Keratinocyte (primary cell): ENCODE measurements at places on chromosomes 13 and 19.

DNA sequence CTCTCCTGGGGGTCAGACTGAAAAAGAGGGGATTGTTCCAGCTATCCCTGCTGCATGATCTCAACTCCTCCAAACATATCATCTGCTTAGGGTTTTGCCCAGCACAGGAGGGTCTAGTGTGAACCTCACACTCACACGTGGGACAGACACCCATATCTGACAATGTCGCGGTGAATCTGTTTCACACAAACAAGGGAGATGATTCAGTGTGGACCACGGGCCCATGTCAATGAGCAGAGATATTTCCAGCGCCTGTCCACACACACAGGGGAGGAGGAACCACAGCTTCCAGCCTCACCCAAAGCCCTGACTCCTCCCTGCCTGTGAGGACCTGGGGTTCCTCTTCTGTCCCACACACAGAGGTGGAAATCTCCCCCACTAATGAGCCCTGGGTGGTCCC, 29.6 kb upstream of the KIR3DL3 start:
- no peak for DNase-seq
- H3K27ac ChIP-seq: no peak overlapping the region
- H3K27me3 ChIP-seq: no peaks in the 10 kb centered on the region
- H3K36me3 ChIP-seq: no peaks in the 10 kb centered on the region

DNA sequence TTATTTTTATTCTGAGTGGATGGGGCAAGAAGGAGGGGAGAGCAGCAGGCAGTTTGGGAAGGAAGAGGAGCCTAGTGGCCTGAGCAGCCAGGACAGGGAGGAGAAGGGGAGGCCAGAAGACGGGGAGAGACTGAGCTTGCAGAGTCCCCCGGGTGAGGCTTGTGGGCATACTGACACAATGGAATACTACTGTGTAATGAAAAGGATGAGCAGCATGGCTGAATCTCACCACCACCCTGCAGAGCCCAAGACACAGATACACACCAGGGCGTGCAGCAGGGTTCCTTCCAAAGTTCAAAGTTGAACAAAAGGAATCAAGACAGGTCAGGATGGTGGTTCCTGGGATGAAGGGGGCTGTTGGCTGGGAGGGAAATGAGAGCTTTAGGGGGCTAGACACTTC, 8.1 kb upstream of the SMG9 start:
- no peaks in the 10 kb centered on the region for H3K27me3 ChIP-seq
- H3K27ac ChIP-seq: no peak overlapping the region
- DNase-seq: no peak
- no peaks in the 10 kb centered on the region for H3K36me3 ChIP-seq

- no peak overlapping the region for H3K4me3 ChIP-seq
- H3K27ac ChIP-seq: no peak overlapping the region
- H3K4me1 ChIP-seq: no peaks in the 10 kb centered on the region
- no peaks in the 10 kb centered on the region for H3K27me3 ChIP-seq
- DNase-seq: no peak
- H3K36me3 ChIP-seq: no peaks in the 10 kb centered on the region
Observed at GRCh38 chr13:22936228-22936627, 244.6 kb upstream of the SGCG start.

- DNase-seq: no peak
- no peak overlapping the region for H3K4me3 ChIP-seq
- H3K36me3 ChIP-seq: no peaks in the 10 kb centered on the region
Observed at GRCh38 chr13:45817833-45818232, 33.7 kb downstream of the SIAH3 start.

- no peaks in the 10 kb centered on the region for H3K4me1 ChIP-seq
- H3K36me3 ChIP-seq: no peaks in the 10 kb centered on the region
- no peak overlapping the region for H3K27ac ChIP-seq
- H3K4me3 ChIP-seq: no peak overlapping the region
- no peak for DNase-seq
Observed at GRCh38 chr19:22602631-22603272, 31.4 kb upstream of the ZNF492 start.

GRCh38 chr19:7734220-7735203, 2.6 kb upstream of the CLEC4G start:
- no peaks in the 10 kb centered on the region for H3K36me3 ChIP-seq
- DNase-seq: no peak
- no peak overlapping the region for H3K27ac ChIP-seq
- H3K4me1 ChIP-seq: no peaks in the 10 kb centered on the region
- peaks cover 33% of the 10 kb centered on the region for H3K27me3 ChIP-seq

GRCh38 chr19:43667126-43667875, 2.7 kb downstream of the PLAUR start:
- peaks cover 38% of the 10 kb centered on the region for H3K36me3 ChIP-seq
- H3K4me3 ChIP-seq: peak overlapping the region; percentile 81
- peak overlapping the region; percentile 50 for H3K27ac ChIP-seq
- no peak for DNase-seq
- H3K4me1 ChIP-seq: peaks cover 18% of the 10 kb centered on the region

DNA sequence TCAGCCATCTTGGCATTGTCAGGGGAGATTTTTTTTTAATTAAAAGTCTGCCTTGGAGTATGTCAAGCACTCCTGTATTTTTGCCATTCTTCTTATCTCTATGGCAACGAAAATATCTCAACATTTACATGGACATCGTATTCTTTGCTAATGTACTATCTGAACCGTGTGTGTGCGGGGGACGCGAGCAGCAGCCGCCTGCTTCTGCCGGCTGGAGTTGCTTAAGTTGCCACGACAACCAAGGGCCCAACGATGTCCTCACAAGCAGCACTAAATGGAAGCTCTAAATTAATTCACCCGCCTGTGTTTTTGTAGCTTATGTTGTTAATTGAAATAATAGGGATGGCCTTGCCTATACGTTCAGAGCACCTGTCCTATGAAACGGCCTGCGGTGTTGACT, 309.5 kb downstream of the TEX29 start:
- no peaks in the 10 kb centered on the region for H3K27me3 ChIP-seq
- H3K4me1 ChIP-seq: no peaks in the 10 kb centered on the region
- H3K27ac ChIP-seq: no peak overlapping the region
- DNase-seq: no peak

- H3K27ac ChIP-seq: no peak overlapping the region
- H3K36me3 ChIP-seq: no peaks in the 10 kb centered on the region
- peaks cover 4% of the 10 kb centered on the region for H3K27me3 ChIP-seq
- DNase-seq: no peak
- H3K4me1 ChIP-seq: no peaks in the 10 kb centered on the region
- no peak overlapping the region for H3K4me3 ChIP-seq
Observed at GRCh38 chr13:48675247-48675646, 21.5 kb downstream of the CYSLTR2 start.

GRCh38 chr19:10467104-10467706, 36.0 kb downstream of the KEAP1 start:
- H3K4me3 ChIP-seq: no peak overlapping the region
- H3K27ac ChIP-seq: no peak overlapping the region
- DNase-seq: no peak
- H3K4me1 ChIP-seq: no peaks in the 10 kb centered on the region
